ENCODE measurements at places on chromosomes 3 and 15. TPM values are rescaled to one million over a fixed set of nuclear protein-coding genes. Genes with fewer than 3 reads are reported as not detected.

HYAL1 gene
- 6.9 TPM for total RNA-seq

PLCB2 gene
- total RNA-seq: 11.2 TPM

FOXL2NB gene
- not detected for total RNA-seq

LEKR1 gene
- 2.1 TPM for total RNA-seq

SLC9C1 gene
- 0.45 TPM for total RNA-seq

SLCO2A1 gene
- total RNA-seq: 57.7 TPM

LRRC31 gene
- 62.9 TPM for total RNA-seq

MYRIP gene
- total RNA-seq: 9.1 TPM

STX19 gene
- 20.4 TPM for total RNA-seq

FAM107A gene
- total RNA-seq: 10.2 TPM

PRR20G gene
- total RNA-seq: not detected

DNA sequence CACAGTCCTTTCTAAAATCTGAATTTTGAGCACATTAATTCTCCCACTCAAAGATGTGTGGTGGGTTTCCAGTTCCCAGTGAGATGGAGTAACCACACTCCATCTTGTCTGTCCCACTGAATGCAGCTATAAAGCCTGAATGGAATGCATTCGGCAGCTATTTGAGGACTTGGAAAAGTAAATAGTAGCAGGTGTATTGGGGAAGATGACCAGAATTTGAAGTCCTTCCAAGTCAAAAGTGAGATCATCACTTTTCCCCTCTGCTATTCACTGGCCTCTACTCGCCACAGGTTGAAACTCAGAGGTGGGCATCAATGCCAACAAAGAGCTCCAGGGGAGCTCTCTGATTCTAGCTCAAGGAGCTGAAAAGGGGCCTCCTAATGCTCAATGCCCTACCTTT is 8.1 kb upstream of the GNB5 start:
- no peak for DNase-seq

DNA sequence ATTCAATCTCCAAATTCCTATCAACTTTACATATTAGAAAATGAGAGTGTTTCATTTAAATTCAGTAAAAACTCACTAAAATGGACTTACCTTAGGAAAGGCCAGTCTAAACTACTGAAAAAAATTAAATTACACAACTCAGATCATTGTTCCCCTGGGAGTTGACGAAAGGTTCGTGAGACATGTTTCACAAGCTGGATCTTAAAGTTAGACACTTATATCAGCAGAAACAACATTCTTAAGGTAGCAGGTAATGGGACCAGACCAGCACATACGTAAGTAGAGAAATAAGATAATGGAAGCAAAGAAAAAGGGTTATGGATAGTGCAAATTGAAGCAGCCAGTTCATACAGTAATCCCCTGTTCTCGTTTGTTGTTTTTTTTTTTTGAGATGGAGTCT is 8.9 kb downstream of the RFX7 start:
- no peak for DNase-seq

DNA sequence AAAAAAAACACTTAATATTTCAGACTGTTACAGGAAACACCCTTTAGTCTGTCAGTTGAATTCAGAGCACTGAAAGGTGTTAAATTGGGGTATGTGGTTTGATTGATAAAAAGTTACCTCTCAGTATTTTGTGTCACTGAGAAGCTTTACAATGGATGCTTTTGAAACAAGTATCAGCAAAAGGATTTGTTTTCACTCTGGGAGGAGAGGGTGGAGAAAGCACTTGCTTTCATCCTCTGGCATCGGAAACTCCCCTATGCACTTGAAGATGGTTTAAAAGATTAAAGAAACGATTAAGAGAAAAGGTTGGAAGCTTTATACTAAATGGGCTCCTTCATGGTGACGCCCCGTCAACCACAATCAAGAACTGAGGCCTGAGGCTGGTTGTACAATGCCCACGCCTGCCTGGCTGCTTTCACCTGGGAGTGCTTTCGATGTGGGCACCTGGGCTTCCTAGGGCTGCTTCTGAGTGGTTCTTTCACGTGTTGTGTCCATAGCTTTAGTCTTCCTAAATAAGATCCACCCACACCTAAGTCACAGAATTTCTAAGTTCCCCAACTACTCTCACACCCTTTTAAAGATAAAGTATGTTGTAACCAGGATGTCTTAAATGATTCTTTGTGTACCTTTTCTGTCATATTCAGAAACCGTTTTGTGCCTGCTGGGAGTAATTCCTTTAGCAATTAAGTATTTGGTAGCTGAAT is 17.9 kb downstream of the TMEM43 start:
- DNase-seq: no peak

GRCh38 chr15:61075741-61076140 is 153.4 kb downstream of the RORA start:
- DNase-seq: no peak

- no peak for DNase-seq
Observed at GRCh38 chr3:177595530-177596188, 398.4 kb upstream of the TBL1XR1 start.

- no peak for DNase-seq
Observed at GRCh38 chr15:51200792-51201191, 106.1 kb upstream of the TNFAIP8L3 start.

- DNase-seq: no peak
Observed at GRCh38 chr3:105837143-105837740, 31.6 kb downstream of the CBLB start.

DNA sequence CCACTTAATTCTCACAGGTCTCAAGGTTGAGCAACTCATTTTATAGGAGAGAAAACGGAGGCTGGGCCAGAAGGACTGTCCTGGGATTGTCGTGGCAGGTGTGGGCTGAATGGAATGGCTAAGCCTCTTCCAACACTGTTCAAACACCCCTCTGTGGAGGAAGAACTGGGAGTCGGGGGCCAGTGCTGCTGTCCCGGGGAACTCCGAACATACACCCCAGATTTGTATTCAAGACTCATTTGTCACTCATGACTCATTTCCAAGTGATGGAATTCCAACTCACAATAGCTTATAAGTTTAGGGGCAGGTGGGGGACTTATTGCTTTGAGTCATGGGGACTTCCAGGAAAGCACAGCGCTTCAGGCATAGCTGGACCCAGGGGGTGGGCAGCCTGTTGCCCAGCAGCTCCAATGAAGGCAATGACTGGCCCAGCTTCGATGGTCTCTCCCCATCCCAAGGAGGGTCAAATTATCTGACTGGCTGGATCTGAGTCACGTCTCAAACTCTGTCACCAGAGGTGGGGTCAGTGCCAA is 72.5 kb downstream of the TM2D3 start:
- DNase-seq: no peak

DNA sequence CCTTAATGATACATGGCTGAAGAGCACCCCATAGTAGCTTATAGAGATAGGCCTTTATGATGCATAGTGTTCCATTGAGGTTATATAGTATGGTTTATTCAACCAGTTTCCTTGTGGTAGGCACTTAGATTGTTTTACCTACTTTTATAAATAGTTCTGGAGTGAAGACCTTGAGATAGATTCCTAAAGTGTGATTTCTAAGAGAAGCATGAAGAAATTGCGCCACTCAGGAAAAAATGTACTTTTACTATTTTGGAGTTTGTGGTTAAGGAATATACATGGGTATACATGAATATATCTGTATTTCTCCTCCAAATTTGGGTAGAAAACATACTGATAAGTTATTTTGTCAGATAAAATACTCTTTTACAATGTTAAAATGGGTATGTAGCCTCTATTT is 70.5 kb downstream of the CHD2 start:
- no peak for DNase-seq

DNA sequence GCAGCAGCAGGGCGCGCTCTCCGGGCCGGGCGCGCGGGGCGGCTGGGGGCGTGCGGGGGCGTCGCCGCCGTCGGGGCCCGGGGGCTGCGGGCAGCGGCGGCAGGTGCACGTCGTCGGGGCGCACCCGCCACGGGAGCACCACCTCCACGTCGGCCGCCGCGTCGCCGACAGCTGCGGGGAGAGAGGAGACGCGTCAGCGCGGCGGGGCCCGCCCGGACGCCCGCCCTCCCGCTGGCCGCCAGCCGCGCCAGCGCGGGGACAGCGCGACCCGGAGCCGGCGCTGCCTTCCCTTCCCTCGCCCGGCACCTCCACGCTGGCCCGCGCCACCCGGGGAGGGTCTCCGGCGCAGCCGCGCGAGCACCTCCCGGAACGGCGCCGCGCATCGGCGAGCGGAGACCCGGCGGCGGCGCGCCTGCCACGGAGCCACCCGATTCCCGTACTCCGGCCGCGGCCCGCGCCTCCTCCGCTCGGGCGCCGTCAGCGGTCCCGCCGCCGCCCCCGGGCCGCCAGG is 481 bp downstream of the ADAMTS17 start:
- DNase-seq: no peak

DNA sequence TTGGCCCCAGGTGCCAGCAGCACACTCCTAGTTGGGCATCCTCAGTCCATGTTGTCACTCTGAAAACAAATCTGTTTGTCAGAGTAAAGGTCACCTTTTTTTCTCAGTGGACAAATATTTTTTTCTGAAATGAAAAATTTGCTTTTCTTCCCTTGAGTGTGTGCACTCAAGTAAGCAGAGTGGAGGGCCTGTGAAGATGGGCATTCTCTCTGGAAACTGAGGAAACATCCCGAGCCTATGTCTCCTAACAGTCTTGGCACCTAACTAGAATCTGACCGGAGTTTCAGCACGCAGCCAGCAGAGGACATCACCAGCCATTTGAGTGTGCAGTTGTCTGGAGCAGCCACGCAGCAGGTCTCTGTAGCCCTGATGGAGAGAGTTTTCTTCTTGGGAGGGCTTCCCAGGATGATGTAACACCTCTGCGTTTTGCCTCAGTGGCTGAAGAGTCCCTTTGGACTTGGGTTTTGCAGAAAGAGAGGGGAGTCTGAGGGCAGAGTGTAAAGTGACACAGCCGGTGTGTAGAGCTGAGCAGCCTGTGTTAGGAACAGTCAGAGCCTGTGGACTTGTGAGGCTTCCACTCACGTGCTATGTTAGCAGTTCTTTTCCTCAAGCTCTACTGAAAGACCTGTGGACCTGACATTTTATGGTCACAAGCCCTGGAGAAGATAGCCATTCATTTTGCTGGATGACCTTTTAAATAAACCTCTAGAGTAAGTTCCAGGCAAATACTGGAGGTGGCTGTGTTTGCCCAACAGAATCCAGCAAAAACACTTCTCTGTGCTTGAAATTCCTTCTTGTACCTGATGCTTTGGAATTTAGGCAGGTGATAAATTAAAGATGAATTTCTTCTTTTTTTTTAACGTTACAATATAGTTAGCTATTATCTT is 51.6 kb downstream of the ABHD2 start:
- DNase-seq: no peak

GRCh38 chr15:98649472-98650416 is 1.4 kb downstream of the IGF1R start:
- DNase-seq: peak; percentile 67

DNA sequence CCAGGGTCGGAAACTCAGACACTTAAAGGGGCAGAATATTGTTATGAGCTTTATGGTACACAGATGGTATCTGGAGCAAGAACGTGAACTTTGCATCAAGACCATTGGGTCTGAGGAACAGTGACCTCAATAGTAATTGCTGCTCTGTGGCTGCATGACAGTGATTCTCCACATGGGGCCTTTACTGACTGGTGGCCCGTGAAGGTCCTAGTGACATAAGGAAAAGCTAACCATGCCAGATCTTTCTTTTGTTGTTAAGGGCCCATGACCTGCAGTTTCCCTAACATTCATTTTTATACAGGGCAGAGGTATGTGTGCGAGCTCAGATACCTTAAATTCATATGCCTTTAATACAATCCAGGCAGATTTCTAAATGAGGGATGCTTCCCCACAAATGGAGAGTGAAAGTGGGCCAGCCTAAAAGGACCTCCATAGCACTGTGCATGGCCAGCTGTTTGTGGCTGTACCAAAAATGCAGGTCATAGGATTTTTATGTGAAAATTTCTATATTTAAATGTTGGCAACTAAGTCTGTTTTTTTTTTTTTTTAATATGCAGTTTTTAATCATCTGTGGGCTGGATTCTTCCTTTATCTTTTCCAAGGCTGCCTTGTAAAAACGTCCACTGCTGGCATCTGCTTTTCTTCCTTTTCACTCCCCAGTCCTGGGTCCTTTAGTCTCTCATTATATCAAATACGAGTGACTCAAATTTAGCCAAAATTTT is 188.0 kb upstream of the IL12A start:
- DNase-seq: no peak
